ENCODE measurements at places on chromosomes 16 and 17. TPM values are rescaled to one million over a fixed set of nuclear protein-coding genes. Genes with fewer than 3 reads are reported as not detected.

CIBAR2 gene
- not detected for total RNA-seq

TOP2A gene
- total RNA-seq, result 6.5 TPM

SULT1A4 gene
- not detected for total RNA-seq

CDH5 gene
- total RNA-seq, result 0.42 TPM

POLR2A gene
- total RNA-seq, result 138 TPM

RNF157 gene
- 0.05 TPM for total RNA-seq

IL34 gene
- 1.9 TPM for total RNA-seq

TPSAB1 gene
- not detected for total RNA-seq

NPW gene
- total RNA-seq, result 0.65 TPM

CEP295NL gene
- 0.89 TPM for total RNA-seq

FAM117A gene
- total RNA-seq, result 3.9 TPM

MTHFSD gene
- 14.0 TPM for total RNA-seq

TUBG2 gene
- 13.2 TPM for total RNA-seq

GJD3 gene
- total RNA-seq, result not detected

TBX6 gene
- not detected for total RNA-seq

KLHL11 gene
- total RNA-seq, result 32.6 TPM

TMIGD1 gene
- total RNA-seq, result not detected

DYNC1LI2 gene
- total RNA-seq, result 205 TPM

TMEM114 gene
- total RNA-seq, result not detected

RNF222 gene
- total RNA-seq, result not detected

AANAT gene
- total RNA-seq, result not detected

PRSS53 gene
- total RNA-seq, result 9.6 TPM

CCL5 gene
- under 0.01 TPM for total RNA-seq

Measured in smooth muscle cell of the umbilical artery (primary cell).